ENCODE measurements at places on chromosomes 4 and X.

DNA sequence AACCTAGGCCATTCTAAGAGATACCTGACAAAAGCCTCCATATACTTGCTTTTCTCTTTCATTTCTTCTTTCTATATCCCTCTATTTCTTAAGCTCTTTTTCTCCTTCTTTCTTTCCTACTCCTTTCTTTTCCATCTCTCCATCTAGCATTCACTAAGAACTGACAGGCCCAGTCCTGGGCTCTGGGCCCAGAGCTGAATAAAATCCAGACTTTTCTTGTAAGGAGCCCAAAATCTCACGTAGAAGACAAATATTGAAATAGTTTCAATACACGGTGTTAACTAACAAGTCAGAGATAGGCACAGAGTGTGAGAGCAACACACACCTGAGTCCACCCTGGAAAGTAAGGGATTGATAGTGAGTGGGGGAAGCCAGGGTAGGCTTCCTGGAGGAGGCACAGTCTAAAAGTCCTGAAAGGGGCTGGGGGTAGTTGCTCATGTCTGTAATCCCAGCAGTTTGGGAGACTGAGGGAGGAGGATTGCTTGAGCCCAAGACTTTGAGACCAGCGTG, 73.2 kb upstream of the EFNB1 start:
- DNase-seq: no peak

DNA sequence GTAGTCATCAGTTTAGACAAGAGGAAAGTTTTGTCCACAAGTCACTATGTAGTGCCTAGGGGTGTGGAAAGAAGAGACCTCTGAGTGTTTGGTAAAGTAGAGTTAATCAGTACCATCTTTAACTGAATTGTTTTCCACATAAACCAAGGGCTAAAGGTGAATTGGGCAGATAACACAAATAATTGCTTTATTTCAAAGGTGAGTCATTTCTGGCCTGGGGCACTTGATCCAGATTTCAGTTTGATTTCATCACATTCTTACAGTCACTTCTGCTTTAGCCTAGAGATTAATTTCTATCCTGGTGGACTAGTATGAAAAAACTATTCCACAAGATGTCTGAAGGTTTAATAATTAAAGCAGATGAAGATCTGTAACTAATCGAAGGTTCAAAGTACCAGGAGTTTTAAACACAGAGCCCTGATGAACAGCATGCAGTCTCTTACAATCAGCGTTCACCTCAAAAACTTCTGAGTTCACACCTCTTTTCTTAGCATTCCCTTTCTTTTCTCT, 74.5 kb upstream of the BOD1L1 start:
- DNase-seq: no peak

DNA sequence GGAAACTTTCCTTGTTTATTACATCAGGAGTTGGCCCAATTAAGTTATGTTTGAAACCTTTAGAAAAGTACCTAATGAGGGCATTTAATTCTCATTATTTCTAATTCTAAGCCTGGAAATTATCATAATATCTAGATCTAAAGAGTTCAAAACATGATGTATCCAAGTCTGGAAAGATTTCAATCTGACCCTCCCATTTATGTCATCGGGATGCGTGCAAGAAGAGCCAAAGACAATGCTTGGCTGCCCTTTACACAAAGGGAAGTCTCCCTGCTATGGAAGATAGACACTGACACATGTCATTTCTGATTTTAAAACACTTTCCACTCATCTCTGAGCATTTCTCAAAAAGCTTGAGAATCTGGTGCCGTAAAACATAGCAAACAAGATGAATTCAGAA, 222.4 kb downstream of the ANTXR2 start:
- DNase-seq: no peak

DNA sequence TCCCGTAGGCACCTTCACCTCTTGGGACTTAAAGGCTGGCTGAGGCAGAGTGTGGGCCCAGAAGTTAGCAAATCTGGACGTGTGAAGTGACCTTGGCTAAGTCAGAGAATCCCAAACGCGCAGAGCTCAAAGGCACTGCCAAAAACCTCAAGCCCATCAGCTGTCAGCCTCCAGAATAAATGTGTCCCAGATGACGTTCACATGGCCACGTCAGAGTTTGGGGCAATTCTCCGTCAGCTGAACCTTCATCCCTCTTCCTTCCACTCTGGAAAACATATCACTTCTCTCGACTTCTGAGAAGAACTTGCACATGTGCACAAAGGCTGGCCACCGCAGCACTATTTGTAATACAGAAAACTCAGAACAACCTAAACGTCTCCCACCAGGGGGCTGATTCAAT, 35.7 kb upstream of the APLN start:
- DNase-seq: no peak

DNA sequence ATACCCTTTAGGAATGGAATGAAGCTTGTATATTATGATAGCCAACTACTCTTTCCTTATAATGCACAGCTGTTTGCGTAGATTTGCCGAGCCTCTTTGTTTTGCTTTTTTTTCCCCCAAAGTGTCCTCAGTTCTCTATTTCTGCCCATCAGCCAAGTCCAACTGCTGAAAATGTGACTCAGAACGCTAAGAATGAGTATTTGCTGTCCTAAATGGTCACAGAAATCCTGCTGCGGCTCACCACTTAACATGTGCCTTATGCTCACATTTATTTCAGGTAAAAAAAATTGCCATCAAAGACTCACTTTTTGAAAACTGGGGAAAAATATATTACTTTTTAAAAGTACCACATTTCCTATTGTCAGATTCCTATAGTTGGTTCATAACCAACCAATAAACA, 36.9 kb downstream of the GABRA4 start:
- DNase-seq: no peak

- no peak for DNase-seq
These were observed 54.2 kb downstream of the AWAT2 start for GRCh38 chrX:69995362-69996112.

DNA sequence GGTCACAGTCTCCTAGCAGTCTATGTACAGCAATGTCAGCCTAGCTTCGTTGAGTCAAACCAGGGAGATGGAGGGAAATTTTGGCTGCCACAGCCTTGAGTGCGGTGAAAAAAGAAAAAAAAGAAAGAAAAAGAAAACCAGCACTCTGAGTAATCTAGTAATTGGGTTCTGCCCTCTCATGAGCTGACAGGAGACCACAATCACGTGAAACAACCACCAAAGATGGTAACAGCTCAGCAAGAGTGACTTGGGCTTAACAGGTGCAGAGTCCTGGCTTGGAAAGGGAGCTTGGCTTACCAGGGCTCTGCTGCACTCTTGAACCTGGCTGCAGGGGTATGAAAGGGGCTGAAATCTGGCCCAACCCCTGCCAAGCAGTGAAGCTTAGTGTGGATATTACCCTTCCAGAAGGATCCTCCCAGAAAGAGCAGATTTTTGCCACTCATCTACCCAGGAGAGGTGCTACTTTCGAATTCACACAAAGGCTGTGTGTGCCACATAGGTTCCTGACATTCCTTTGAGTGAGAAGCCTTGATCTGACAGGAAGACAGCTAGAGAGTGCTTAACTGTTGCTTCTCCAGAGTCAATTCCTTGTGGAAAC, 350.3 kb downstream of the PTTG2 start:
- no peak for DNase-seq

DNA sequence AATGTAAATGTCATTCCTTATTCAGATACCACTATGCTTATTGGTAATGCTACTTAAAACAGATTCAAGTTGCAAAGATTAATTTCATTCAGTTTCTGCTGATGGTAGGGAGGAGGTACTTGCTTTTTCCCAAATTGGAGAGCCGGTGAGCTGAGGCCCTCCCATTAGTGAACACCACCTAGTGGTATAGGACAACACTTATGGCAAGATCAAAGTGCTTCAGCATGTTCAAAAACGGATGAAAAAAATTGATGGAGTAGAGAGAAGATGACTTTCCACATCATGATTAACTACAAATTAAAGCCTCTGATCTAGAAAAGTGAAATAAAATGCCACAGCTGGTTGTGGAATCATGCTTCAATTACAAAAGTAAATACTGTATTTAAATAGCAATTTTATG, 112.9 kb downstream of the MBNL3 start:
- no peak for DNase-seq

DNA sequence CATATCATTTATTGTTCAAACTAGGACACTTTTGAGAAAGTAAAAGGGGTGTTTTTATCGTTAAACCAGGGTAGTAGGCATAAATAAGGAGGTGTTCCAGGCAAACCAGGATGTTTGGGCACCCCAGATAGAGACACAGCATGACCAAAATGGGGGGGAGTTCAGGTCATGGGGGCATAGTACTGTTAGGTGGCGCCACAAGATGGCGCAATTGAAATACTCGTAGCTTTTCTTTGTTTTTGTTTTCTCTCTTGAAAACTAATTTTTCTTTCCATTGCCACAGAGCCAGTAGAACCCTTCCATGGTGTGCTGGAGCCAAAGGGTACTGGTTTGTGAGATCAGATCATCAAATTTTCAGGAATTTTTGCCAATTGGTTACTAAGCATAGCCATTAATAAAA, 283.4 kb downstream of the BCOR start:
- peak; percentile 55 for DNase-seq

- no peak for DNase-seq
These were observed 89.0 kb upstream of the SFRP2 start for GRCh38 chr4:153877898-153878297.

GRCh38 chrX:17431171-17431570, 56.2 kb downstream of the NHS start:
- DNase-seq: no peak

- DNase-seq: peak; percentile 69
These were observed at the start of gene CDK16 for GRCh38 chrX:47218280-47218919. Gene CDK16, plus strand, starts transcription at chrX:47218681. Its CDS starts 4,877 bp downstream, at chrX:47223558.

GRCh38 chrX:68650491-68650890, 3.0 kb downstream of the STARD8 start:
- DNase-seq: no peak

DNA sequence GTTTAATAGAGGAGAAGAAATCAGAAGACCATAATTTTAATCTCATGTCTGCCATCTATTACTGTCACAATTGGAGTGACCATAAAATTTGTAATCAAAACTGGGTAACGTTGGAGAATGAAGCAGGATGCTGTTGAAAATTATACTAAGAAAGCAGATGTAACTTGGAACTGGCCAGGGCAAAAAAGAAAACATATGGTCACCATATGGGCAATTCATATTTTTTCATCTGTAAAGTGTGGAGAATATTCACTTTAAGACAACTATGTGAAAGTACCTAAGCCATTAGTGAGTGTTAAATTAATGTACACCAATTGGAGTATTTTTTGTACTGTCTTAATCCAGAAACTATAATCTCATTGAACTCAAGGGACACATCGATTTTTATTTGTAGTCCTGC, 1008.0 kb downstream of the GLUD2 start:
- DNase-seq: no peak

DNA sequence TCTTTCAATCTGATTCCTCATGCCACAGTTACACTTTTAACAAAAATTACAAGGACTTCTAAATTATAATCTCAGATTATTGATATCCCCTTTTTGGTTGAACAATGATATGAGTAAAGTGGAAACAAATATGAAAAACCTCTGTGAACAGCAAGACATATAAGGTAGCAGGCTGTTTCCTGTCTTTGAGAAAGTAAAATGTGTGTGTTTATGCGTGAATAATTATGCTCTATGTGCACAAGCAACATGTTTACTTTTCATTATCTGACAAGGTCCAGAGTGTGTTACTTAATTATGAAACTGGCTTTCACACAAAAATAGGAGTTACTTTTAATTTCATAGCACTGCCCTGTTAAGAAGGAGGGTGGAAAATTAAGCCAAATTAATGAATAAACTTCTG, 43.1 kb downstream of the DDIT4L start:
- DNase-seq: no peak

DNA sequence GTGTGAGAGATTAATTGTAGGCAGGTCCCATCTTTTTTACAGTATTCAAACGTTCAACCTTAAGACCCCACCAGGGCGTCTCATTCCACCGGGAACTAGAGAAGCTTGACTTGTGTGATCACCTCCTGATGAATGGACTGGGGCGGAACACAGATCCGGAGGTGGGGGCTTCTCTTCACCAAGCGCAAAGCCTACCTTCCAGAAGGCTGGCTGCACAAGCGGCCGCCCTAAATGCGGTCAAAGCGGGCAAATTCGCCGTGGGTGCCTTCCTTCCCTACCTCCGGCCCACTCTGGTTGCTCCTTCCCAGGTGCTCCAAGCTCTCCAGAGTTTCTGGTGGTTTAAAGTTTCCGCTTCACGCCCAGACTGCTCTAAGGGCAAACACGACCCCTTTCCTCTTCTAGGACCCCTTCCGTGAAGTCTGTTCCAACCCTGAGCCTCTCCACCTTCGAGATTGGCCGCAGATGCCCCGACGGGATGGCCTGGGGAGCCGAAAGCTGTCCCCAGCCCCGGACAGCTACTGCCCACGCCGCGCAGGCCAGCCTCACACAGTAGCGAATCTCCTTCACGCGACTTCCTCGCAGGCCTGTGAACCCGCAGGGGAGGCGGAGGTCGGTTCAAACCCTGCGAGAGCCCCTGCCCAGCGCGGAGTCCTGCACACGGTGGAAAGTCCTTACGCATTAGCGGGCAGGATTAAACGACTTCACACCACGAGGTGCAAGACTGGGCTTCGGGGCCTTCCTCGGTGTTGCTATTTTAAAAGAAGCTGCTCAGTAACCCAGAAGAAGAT, 1.6 kb upstream of the WWC2 start:
- DNase-seq: no peak

DNA sequence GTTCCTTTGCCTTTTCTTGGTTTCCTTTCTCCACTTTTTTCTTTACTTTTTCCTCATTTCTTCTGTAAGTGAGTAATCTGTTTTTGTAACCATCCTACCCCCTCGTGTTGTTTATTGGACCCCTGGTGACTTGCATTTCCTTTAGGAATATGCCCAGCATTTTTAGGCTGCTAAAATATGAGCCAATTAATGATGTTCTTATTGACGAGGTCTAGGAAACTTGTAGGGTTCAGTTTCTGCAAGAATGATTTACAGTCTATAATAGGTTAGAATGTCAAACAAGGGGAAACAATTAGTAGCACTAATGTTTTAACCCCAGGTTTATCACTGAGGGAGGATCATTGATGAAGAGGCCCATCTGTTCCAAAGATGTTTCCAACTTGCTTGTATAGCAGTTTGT, 79.0 kb downstream of the CPE start:
- DNase-seq: no peak

DNA sequence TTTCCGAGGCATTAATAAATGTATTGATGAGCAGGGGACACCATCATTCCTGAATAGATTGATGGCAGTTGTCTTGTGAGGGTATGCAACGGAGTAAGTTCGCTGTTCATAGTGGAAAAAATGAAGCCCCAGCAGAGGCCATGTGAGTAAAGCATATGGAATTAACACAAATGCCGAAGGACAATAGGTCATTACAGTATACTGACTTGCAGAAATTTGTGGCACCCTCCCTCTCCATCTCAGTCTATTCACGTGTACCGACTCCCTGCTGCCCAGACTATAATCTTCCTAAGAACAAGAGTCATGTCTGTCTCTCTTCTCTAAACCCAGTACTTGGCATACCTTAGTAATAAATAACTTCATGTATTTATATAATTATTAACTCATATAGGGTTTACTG, 47.1 kb upstream of the PCDH10 start:
- DNase-seq: no peak

- DNase-seq: no peak
These were observed 24.9 kb downstream of the PALLD start for GRCh38 chr4:168521721-168522120.

- no peak for DNase-seq
These were observed 192.2 kb downstream of the APBB2 start for GRCh38 chr4:41022116-41022515.

Measured in bone marrow (tissue), 2 donors.